ENCODE measurements at places on chromosomes 2 and 18.

DNA sequence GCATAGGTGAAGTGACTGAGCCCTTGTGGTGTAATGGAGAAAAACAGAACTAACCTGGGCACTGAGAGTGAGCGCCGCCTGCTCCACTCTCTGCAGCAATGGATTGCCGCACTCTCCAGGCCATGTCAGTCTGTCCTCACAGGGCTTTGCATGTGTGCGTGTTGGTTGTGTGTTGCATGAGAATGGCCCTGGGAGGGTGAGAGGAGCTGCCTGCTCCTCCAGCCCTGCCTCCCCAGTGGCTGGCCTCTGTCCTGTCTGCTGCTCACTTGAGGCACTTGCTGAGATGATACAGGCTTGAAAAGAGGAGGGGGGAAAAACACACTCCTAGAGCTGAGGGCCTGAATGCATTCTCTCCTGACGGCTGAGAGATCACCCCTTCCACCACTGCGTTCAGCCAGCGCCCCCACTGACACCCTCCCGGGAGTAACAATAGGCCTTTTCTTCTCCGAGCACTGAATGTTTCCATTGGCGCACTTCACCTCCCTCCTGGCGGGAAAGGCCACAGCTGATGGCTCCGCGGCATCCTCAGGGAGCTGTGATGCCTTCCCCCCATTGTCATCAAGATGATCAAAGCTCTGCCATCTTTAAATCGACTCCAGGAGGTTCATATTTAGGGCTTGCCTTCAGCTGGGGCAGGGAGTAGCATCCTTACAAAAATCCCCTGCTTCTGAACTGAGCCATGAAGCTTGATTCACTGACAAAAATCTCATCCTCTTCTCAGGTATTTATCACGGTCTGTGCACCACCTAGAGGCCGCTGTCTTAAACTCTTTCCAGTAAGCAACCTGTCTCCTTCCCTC, 49.9 kb upstream of the DAPL1 start:
- peak; percentile 33 for DNase-seq

GRCh38 chr18:58586886-58587285, 42.0 kb downstream of the ALPK2 start:
- no peak for DNase-seq

DNA sequence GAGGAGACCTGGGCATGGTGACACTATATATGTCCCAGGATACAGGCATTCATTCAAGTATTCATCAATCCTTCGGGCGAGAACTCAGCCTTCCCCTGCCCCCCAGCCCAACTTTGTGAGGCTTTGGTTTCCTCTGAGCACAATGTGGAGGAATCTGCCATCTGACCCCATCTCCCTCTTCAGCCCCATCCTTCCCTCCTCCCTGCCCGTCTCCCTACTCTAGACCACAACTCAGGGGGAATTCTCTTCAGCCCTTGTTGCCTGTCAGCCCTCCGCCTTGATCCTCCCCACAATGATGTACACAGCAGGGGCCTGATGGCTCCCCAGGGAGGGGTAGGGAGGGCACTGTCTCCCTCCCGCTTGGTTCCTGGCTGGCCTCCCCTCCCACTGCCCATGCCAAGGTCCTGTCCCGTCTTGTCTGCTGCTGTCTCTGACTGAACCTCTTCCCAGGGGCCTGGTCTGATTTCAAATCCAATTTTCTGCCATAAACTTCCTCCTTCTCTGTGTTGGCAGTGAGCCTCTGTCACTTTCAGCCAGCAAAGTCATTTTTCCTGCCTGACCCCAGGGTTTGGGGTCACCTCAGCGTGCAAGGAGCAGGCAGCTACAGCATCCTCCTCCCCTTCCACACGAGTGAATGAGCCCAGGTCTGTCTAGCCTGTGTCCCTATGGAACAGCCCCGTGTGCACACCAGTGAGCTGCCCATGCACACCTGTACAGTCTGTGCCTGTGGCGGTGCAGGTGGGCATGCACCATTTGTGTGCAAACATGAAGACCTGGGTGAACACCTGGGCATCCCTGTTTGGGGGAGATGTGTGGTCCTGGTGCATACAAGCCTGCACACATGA, 197.3 kb downstream of the CELF4 start:
- DNase-seq = no peak

DNA sequence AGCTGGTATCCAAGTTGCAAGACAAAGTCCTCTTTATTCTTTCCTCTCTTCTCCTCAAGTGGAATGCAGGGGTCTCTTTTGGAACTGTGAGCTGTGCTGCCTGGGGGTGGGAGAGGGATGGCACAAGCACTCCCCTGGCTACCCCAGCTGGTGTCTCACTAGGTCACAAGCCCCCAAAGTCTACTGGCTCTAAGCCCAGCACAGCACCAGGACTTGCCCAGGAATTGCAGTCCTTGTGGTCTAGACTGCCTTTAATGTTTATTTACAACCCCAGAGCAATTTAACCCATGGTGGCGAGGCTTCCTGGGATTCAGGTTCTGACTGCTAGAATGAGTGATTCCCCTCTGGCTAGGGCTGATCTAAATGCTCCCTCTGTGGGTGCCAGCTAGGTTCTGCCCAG, 199.0 kb upstream of the STK17B start:
- DNase-seq = no peak

GRCh38 chr2:144461308-144461766, 58.6 kb downstream of the ZEB2 start:
- no peak for DNase-seq

- DNase-seq = no peak
Observed at GRCh38 chr18:62389761-62390481, 64.8 kb downstream of the TNFRSF11A start.

DNA sequence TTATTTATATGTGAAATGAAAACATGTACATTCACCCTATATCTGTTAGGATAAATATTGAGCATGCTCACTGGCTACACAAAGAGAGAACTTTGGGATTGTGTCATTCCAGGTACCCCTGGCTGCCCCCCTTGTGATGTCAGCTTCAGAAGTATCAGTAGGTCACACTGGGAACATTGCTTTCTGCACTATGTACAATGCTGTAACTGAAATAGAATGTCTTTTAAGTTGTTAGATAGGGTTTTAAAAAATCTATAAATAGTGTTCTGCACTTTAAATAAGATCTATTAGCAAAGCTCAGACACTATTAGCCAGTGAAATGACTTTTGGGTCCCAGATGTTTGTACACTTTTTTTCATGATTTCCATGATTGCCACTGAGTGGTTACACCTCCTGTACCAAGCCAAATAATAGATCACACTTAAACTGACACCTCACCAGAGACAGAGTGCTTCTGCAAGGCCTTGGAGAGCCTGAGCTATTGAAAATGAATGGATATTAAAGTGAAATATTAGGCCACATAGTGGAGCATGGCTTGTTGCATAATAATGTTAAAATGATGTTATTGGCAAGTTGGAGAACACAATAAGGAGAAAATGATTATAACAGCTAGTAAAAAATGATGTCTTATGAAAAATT, 297.0 kb upstream of the NXPH2 start:
- no peak for DNase-seq

DNA sequence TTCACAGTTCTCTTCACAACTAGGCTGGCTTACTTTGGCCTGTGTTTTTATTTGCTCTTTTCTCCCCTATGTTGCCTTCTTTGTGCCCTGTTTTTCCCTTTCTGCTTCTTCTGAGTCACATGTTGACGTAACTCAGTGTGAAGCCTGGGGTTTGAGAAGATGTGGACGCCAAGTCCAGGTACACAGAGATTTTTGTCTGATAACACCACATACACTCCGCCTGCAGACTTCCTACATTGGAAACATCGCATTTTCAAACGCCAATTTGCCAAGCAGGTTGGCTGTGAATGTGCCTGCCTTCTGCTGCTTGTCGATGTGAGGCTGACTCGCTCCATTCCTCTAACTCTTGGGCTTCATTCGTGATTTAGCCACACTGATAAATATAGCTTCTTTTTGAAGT, 62.6 kb upstream of the FN1 start:
- DNase-seq = no peak

- DNase-seq = no peak
Observed at GRCh38 chr2:163856941-163857340, 121.1 kb upstream of the FIGN start.

DNA sequence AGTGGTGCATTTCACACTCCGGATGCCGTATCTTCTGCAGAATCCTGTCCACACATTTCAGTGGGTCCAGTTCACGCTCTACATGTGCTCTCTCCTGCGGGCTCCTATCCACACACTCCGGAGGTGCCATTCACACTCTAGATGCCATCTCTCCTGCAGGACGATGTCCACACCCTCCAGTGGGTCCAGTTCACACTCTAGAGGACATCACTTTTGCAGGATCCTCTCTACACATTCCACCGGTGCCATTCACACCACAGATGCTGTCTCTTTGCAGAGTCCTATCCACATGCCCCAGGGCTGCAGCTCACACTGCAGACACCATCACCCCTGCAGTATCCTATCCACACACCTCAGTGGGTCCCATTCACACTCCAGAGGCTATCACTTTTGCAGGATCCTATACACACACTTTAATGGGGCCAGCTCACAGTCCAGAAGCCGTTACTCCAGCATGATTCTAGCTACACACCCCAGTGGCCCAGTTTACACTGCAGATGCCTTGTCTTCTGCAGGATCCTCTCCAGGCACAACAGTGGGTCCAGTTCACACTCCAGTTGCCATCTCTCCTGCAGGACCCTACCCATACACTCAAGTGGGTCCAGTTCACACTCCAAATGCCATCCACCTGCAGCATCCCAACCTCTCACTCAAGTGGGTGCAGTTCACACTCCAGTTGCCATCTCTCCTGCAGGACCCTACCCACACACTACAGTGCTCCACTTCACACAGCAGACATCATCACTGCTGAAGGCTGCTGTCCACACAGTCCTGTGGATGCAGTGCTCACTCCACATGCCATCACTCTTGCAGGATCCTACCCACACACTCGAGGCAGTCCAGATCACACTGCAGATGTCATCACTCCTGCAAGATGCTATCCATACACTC, 2.1 kb upstream of the PXDN start:
- DNase-seq = no peak

DNA sequence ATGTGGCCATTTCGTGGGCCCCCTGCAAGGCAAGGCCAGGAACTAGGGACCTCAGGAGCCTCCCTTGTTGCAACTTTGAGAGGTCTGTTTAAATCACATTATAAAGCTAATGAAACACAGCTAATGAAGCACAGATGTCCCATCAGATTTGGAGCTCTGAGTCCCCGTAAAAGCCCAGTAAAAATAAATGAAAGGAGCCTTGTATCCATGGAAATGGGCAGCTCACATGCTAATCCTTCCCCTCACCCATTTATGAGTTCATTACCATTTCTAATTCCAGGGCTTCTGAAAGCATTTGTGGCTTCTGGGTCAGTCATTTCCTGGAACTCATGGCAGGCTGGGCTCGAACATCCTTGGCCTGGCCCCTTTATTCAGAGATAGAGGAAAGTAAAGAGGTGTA, 274.8 kb downstream of the SS18 start:
- peak; percentile 75 for DNase-seq

- peak; percentile 31 for DNase-seq
Observed at GRCh38 chr2:198127627-198128026, 323.2 kb downstream of the PLCL1 start.

DNA sequence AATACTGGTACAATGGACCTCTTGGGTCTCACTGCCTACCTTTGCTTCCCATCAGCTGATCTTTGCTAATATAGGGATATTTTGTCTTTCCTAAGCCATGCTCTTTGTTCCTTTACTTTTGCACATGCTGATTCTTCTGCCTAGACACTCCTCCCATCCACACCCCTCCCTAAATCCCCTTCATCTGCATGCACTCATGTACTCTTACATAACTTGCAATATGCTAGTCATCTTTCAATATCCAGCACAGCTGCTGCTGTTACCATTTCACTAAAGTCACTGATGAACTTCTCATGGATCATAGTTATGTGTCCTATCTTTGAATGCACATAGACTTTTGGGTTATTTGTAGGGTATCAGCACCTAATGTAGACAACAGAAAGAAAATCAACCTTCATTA, 18.5 kb upstream of the DTNA start:
- DNase-seq = no peak

GRCh38 chr2:25309402-25309801, 32.3 kb downstream of the DNMT3A start:
- DNase-seq = no peak

- no peak for DNase-seq
Observed at GRCh38 chr18:79136742-79137141, 67.5 kb downstream of the ATP9B start.

- DNase-seq = no peak
Observed at GRCh38 chr2:239433777-239434403, 33.1 kb upstream of the HDAC4 start.

- no peak for DNase-seq
Observed at GRCh38 chr18:29157057-29157780, 980.3 kb upstream of the CDH2 start.

- peak; percentile 76 for DNase-seq
Observed at GRCh38 chr2:64653109-64654062, at the start of gene SERTAD2. Gene SERTAD2, minus strand, starts transcription at chr2:64653913. Its CDS starts 17,042 bp downstream, at chr2:64636871.

DNA sequence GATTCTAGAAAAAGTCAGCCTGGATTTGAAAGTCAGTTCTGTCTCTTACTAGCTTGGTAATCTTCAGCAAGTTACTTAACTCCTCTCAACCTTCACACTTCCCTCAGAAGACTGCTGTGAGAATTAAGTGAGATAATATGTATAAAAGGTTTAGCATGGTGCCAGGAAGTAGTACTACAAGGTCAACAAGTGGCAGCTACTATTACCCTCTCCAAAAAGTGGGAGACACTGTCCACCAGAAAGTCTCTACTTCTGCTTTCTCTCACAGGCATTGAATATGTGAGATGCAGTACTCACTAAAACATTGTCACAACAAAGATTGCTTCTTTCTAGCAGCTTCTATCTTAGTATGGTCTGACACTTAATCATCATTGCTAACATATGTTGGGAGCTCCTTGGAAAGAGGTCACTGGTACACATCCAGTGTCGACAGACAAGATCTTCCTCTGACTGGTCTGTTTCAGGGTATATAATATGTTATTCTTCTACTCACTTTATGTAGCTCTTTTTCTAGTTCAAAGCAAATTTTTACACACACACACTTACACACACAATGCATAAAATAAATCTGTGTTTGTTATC, 47.9 kb downstream of the DOCK10 start:
- DNase-seq = no peak

DNA sequence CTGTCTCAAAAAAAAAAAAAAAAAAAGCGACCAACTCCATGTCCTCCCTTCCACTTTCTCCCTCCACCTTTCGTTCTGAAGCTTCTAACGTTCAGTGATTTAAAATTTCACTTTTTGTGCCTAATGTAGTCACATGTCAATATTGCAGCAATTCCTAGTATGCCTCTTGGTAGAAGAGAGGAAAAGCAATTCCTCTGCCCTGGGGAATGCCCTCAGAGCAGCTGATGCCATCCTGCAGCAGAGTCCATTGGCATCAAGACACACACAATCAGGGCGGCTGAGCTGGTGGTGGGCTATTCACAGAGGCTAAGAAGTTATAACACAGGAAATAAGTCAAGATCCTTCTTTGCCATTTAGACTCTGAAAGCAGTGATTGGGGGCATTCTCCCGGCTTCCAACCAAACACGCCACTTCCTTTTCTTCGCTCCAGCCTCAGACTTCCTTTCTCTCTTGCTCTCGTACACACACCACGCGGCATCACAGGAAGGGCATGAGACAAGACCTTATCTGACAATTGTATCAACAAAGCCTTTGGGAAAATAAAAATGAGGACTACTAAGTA, 71.9 kb downstream of the MOGAT1 start:
- no peak for DNase-seq
